Lung (tissue), 17 donors: ENCODE measurements at places on chromosomes 11 and 22.

- no peak for DNase-seq
These were observed 19.8 kb upstream of the FJX1 start for GRCh38 chr11:35598254-35599125.

GRCh38 chr22:37972527-37972926 lies 11.8 kb downstream of the SOX10 start:
- DNase-seq, result no peak

DNA sequence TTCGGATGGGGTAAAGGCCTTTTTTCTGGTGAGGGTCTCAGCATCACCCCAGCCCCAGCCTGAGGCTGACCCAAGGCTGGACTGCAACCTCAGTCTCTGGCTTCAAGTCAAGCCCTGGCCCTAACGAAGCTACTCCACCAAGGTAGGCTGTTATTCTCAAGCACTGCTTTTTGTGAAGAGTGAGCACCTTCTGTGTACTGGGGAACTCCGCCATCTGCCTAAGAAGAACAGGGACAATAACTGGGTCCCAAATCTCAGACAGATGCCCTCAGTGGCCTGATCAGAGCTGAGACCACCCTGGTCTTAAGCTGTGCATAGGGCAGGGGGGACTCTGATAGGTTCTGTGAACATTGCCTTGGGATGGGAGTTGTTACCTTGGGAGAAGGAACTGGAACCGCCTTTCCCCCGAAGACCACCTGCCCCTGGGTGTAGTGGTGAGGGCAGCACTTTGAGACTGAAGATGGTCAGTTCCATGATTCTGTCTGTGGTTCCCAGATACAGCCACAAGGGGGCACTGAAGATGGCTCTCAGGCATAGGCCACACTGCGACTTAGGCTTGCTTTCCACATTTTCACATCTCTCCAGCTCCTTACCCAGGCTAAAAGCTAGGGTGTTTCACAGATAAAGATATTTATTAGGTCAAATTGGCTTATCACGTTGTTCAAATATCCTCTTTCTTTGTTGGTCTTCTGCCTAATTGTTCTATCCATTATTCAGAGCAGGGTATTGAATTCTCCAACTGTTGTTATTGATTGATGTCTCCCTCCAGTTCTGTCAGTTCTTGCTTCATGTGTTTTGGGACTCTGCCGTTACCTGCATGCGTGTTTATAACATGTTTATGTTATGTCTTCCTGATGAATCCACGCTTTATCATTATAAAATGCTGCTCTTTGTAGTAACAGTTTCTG lies 11.8 kb upstream of the UVRAG start:
- peak; percentile 79 for DNase-seq

DNA sequence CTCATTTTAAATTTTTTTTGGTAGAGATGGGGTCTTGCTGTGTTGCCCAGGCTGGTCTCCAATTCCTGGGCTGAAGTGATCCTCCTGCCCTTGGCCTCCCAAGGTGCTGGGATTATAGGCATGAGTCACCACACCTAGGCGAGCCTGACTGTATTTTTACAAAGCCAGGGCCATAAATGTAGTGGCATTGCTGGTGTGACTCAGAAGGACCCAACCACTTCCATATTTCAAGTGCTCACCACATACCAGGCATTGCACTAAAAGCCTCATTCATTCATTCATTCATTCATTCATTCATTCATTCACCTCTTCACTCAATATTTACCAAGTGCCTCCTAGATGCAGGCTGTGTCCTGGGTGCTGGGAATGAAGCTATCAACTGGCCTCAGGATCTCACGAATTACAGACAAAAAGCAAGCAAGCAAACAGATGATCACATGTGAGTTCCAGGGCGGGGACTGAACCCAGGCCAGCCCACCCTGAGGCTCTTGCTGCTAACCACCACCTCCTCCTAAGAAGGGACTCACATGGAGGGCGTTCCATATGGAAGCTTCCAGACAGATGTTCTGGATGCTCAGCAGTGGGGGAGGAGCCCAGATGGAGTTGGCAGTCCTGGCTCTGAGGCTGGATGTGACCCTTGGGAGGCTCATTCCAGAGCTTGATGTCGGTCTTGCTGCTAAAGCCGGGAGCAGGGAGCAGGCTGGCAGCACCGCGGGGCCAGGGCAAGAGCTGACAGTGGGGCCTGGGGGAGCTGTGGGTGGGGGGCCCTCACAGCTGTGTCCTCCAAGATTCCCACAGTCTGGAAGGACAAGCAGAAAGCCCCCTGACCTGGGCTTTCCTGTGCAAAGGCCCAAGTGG lies 158.8 kb downstream of the CTTN start:
- no peak for DNase-seq

DNA sequence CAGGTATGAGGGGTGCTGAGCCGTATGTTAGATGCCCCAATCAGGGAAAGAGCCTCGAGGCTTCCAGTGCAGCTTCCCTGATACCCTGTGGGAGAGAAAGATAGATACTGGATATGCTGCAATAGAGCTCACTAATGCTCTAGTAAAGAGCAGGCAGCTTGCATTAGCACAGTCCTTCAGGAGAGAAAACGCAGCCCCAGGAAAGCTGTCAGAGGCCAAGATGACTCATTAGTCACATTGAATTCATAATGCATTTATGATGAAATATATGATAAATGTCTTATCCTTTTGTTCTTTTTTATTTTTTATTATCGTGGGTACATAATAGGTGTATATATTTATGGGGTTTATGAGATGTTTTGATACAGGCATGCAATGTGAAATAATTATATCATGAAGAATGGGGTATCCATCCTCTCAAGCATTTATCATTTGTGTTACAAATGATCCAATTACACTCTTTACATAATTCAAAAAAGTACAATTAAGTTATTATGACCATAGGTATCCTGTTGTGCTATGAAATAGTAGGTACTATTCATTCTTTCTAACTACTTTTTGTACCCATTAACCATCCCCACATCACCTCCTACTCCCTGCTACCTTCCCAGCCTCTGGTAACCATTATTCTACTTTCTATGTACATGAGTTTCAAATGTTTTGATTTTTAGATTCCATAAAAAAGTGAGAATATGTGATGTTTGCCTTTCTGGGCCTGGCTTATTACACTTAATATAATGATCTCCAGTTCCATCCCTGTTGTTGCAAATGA lies 94.5 kb upstream of the TOP3B start:
- DNase-seq, result no peak

GRCh38 chr11:5251746-5252145 lies 2.1 kb upstream of the HBG1 start:
- DNase-seq, result no peak
